ENCODE measurements at places on chromosomes 4 and X.

DNA sequence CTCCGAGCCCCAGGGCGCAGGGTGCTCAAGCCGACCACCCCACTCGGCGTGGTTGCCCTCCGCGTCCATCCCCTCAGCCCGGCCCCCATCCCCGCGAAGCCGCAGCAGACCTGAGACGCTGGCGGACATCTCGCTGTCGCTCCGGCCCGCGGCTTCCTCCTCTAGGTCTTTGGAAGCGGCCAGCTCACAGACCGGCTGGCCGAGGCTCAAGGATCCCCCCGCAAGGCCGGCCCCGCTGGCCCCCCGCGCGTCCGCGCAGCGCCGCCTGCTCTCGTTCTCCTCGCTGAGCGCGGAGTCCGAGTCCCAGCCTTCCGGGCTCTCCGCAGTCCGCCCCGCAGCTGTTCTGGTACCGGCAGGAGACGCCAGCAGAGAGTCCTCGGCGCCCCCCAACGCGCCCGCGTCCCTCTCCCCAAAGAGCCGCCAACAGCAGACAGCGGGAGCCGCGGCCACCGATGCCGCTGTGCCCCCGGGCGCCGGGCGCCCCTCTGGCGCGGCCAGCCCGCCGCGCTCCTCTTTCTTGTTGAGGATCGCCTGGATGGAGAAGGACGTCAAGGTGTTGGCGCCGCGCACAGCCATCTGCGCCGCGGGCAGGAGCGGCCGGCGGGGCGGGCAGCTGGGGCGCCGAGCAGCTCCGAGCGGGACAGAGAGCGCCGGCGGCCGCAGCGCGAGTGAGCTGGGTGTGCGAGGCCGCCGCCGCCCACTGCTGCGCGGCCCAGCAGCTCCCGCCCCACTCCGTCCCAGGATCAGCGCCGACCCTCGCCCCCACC lies at the start of gene NKX3-2:
Gene NKX3-2, minus strand, starts transcription at position 670 of the 767 bp plus-strand sequence. Its CDS starts 94 bp downstream, at position 576.
- DNase-seq = peak; percentile 65

GRCh38 chr4:8441499-8442091 lies 1.0 kb downstream of the TRMT44 start:
- DNase-seq = no peak

DNA sequence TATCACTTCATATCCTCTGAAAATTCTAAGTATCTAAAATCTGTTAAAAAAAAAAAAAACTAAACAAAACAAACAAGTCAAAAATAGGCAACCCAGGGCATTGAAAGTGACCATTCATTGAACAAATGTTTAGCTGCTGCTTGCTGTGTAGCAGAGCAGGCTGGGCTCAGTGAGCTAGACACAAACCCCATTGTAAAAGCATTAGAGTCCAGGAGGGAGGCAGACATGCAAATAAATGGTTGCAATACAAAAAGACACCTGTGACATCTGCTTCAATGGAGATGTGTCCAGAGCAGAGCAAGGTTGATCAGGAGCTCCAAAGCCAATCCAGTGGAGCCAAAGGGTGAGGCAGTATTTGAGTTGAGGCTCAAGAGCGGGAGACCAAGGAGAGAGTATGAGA lies 267.3 kb upstream of the GATB start:
- DNase-seq = no peak

DNA sequence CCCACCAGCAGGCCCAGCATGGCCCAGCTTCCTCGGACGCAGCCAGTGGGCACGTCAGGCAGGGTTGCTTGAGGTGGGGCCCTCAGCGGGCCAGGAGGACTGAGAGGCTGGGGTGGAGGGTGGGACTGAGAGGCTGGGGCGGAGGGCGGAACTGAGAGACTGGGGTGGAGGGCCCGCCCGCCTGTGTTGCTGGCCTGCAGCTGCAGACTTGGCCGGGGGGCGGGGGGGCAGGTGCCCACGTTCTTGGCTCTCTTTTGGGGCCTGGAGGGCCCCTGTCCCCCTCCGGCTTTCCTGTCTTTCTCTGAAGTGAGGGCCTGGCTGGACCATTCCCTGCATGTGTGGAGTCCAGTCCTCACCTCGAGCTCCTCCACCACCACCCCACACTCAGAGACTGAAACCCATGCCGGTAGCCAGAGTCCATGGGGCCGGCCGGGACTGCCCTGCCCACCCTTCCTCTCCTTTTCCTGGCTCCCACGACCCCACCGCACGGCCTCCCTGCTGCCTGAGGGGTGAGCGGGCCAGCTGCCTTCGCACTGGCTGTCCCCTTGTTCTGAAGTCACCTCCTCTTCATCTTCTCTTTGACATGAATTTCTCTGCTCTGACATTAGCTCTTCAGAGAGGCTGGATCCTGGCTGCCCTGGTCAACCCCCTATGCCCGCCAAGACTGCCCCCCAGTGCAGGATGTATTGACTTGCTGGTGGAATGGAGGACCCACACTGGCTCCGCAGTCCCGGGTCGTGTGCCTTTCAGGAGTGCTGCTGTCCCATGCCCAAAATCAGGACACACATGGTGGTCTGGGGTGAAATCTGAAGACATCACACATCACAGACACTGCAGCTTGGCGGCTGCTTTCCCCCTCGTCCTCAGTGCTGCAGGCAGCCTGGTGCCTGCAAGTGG lies 10.1 kb upstream of the NKX1-1 start:
- DNase-seq = no peak
